ENCODE measurements at places on chromosomes 3 and 15.

DNA sequence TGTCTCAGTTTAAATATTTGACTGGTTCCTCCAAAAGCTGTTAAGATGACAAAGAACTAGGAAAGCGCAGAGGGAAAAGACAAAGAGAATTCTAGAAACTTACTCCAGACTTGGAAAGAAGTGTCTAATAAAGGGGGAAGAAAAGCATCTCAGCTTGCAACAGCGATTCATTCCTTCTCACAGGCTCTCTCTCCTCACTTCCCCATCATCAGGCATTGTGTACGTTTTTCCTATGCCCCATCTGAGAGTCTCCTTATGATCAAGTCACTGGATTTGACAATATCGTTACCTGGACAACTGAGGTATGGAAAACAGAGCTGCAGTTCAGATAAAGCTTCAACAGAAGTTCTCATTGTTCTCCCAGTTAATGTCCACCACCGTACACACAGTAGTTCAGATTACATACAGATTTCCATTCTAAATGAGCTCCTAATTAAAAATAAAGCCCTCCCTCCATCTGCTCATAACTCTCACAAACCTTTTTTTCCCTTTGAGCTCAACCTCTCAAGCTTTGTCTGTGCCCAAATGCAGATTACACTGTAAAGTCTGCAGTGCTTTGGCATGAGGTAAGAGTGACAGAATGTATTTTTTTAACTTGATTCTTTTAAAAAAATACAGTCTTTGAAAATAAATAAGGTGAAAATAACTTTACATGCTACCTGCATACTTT lies 254.4 kb upstream of the THBS1 start:
- DNase-seq: no peak

- peak; percentile 34 for DNase-seq
Measured at GRCh38 chr3:52047295-52047960, 8.9 kb downstream of the DUSP7 start.

DNA sequence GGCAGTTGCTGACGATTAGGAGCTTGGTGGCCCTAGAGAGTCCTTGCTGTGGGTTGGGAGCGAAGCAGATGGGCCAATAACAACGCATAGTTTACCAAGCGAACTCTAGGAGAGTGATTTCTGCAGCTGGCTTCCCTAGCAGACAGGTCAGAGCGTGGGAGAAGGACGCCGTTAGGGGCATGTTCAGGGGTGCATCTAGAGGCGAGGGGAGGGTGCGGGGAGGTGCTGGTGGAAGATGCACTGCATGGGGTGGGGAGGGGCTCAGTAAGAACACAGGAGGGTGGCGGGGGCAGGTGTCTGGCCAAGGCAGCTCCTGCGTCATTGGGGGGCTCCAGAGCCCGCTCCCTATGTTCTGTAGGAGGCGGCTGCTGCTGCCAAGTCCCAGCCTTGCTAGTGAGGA lies 8.9 kb downstream of the APBA2 start:
- no peak for DNase-seq

DNA sequence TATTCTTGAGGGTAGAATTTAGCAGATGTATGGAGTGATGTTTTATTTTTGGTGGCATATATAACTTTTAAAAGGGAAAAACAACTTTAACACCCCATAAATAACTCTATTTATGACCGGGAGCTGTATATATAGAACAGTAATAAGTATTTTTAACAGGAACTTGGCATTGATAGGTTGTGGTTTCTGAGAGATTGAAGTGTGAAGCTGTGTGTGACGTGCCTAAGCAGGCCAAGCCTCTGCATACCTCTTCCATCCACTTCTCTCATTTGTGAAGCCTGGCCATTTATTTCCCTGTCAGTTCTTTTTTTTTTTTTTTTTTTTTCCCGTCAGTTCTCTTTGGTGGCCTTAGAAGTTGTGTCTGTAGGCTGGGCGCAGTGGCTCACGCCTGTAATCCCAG lies 23.0 kb downstream of the RBM5 start:
- no peak for DNase-seq

DNA sequence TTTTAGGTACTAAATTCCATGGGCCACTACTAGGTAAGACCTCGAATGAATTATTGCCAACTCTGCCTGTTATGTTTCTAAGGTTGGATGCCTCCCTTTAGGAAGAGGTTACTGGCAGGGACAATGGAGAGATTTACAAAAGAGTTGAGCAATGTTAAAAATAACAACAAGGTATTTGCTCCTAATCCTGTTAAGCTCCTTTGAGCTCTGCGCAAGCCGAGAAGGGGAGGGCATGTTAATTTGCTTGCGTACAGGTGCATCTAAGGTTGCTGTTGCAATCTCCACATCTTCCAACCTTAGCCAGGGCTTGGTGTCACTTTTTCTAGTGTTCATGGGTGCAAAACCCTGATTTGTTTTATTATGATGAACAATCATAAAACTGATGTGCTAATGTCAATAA lies 161.5 kb upstream of the TPM1 start:
- DNase-seq: no peak
